Globus pallidus (tissue), 1 donor: ENCODE measurements at places on chromosomes 2 and 18.

- DNase-seq: no peak
Observed at GRCh38 chr2:153145470-153145978, 333.0 kb downstream of the RPRM start.

DNA sequence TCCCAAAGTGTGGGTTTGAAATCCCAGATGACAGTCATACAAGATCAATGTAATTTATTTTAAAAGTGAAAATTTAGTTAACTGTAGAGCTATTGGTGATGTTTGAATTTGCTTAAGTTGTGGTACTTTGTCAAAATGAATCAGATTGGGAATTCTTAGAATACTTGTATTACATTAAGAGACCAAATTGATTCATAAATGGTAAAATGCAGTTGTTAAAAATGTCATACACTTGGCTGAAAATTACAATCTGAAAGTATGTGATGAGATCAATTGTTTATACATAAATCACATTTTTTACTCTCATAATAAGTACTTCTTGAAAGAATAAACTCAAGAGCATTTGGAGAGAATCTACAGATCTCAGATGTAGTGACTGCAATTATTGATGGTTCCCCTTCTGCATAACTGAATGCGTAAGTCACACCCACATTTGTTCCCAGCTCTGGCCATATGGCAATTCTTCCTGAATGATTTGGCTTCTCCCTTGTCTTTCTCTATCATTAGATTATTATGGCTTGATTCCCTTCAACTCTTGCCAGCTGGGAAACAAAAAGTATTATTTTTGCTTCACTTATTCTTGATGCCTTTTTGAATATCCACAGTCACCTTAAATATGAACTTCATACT lies 558.5 kb downstream of the CPS1 start:
- DNase-seq: no peak

DNA sequence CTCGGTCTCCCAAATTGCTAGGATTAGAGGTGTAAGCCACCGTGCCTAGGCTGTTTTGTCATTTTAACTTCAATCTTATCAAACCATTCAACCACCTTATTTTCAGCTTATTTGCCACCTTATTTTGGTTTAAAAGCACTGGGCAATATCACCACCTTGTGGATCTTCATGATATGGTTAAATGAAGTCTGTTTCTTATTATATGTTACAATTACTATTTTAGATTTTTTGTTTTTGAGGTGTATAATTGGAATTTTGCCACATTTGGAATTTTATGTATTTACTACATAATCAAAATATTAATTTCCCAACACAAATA lies 43.8 kb upstream of the SCN9A start:
- DNase-seq: peak; percentile 3

DNA sequence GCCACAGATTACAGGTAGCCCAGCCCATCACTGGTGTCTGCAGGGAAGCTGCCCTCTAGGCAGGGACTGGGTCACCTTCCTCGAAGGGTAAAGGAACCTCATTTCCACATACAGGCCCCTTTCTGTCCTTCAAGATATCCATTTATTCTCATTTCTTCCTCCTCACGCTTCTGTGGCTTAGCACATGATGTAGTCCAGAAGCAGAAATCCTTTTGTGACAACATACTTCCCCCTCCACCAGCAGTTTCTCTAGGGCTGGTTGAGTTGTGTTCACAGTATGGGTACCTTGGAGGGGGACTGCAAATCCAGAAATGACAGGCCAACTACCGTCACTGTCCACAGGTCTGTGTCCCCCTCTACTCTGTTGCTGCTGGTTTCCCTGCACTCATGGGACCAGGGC lies 364.9 kb downstream of the ANAPC1 start:
- DNase-seq: no peak

GRCh38 chr2:11962707-11963328 lies 216.4 kb downstream of the LPIN1 start:
- DNase-seq: no peak

DNA sequence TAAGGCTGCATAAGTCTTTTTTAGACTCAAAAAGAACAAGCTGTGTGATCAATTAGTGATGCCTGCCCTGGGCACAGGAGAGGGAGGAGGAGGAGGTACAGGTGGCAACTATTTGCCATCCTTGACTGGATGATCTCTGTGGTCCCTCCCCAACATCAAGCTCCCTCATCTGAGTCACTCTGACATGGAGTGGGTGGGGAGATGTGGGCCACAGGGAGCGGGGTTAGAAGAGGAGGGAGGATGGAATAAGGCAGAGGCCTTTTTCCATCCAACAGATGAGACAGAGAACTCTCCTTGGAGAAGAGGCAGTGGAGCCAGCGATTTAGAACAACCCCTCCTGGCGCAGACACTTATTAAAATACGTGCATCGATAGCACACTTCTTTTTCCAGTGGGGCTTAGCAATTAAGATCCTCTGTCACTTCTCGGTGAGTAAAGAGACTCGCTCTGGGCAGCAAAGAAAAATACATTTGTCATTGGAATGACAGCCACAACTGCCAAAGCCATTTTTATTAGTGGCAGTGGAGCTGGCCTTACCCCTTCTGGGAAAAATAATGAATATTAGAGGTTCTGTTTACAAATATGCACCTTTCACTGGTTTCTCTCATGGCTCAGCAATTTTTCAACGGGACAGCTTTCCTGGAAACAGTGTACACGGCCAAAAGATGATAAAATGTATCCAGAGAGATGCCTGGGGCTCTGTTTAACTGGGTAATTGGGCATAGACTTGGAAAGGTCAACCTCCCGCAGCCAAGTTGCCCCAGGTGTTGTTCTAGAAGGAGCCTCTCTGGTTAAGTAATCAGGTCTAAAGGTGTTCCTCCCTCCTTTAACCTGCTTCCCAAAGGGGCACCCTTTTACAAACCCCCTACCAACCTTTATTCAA lies 238.4 kb upstream of the CXCR4 start:
- DNase-seq: no peak

GRCh38 chr2:224983712-224984554 lies 58.3 kb downstream of the DOCK10 start:
- DNase-seq: peak; percentile 54

GRCh38 chr2:100592226-100592625 lies 29.4 kb downstream of the PDCL3 start:
- no peak for DNase-seq

GRCh38 chr18:50696436-50696835 lies 123.4 kb downstream of the MRO start:
- DNase-seq: no peak

GRCh38 chr2:67898595-67898994 lies 164.2 kb downstream of the C1D start:
- DNase-seq: no peak

DNA sequence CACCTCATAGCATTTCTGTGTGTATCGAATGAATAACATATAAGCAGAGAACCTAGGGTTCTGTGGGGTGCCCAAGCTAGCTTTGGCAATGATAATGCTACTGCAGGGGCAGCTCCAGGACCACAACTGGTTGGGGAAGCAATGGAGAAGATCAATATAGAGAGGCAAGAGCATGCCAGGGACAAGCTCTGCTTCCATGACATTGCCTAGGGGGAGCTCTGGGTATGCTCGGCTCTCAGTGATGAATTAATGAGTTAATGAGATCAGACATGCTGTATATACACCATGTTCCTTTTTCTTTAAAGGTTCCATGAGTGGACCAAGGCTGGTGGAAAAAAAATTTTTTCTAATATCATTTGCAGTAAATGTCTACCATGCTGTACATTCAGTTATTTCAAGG lies 618.4 kb downstream of the BCL11A start:
- no peak for DNase-seq
